ENCODE measurements at places on chromosomes 5 and 9.

GRCh38 chr9:4923580-4924544 lies 61.2 kb upstream of the JAK2 start:
- no peak for DNase-seq

- DNase-seq, result peak; percentile 51
Observed at GRCh38 chr5:90983711-90984124, 399.4 kb downstream of the ARRDC3 start.

DNA sequence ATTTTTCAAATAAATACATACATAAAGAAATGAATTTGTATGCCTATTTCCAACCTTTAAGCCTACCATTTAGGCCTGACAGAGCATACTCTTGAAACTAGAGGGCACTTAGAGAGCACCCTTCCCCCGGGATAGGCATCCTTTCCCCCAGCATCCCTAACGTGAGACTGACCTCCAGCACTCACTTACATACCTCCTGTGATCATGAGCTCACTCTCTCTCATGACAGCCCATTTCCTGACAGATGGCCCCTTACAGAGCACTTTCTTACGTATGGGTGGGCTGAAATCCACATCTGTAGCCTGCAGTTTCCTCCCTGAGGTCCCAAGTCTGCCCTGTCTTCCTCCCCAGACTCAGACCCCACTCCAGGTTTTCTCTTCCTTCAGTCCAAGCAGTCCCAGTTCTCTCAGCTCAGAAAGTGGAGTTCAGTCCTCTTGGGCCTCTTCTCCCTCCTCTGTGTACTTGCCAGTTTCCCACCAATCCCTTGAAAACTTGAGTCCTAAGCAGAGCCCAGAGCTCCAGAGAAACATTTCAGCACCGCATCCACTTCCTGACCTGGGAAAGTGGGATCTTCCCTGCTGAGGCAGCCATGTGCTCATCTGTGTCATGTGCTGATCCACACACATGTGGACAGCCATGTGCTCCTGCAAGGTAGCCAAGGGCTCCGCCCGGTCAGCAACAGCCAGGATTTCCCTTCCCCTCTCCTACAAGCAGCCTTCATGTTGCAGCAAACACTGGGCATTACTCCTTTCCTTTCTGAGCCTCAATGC lies 2.2 kb upstream of the CDX1 start:
- no peak for DNase-seq

- DNase-seq, result no peak
Observed at GRCh38 chr9:76638001-76638400, 126.2 kb upstream of the PCA3 start.

GRCh38 chr9:106712279-106712678 lies 150.7 kb upstream of the ZNF462 start:
- no peak for DNase-seq

- DNase-seq, result no peak
Observed at GRCh38 chr9:125601961-125602360, 105.0 kb downstream of the MAPKAP1 start.
